NCI-H1930 (cell line): ENCODE measurements at places on chromosomes 6 and 20.

DNA sequence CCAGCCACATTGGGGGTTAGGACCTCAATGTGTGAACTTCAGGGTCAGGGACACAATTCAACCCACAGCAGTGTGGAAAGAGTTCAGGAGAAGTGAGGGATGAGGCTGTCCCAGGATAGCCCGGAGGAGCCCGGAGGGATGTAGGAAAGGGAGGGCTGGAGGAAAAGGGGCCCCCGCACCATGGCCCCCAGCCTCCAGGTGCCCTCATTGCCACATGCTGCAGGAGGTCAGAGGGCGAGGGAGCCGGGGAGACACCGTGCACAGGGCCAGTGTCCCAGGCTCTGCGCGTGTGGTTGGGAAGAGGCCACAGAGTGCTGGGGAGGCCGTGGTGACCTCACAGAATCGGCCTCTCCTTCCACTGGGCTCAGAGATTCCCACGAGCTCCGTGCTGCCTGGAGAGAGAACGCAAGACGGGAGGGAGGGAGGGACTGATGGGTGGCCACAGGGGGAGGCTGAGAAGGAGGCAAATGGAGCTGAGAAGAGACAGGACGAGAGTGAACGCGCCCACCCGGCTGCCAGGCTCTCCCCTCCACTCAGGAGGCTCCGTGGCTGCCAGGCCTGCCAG lies 215.1 kb downstream of the DLL1 start:
- no peak for DNase-seq

GRCh38 chr20:47272893-47273590 lies 83.5 kb downstream of the ZMYND8 start:
- peak; percentile 69 for DNase-seq

DNA sequence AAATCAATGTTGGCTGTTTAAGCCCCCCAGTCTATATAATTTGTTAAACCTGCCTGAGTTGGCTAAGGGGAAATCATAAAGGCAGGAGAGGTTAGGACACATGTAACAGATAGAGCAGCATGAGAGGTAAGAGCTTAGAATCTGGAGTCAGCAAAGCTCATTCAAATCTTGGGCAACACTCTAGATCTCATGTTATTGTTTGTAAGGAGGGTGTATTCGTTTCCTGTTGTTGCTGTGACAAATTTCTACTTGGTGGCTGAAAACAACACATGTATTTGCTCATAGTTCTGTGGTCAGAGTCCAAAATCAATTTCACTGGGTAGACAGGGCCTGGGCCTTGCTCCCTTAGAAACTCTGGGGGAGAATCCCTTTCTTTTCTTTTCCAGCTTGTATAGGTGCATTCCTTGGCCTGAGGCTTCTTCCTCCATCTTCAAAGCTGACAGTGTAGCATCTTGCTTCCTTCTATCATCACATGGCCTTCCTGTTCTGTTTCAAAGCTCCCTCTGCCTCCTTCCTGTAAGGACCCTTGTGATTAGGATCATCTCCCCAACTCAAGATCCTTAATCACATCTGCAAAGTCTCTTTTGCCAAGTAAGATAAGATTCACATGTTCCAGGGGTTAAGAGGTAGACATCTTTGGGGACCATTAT lies 4.4 kb downstream of the LY86 start:
- no peak for DNase-seq

DNA sequence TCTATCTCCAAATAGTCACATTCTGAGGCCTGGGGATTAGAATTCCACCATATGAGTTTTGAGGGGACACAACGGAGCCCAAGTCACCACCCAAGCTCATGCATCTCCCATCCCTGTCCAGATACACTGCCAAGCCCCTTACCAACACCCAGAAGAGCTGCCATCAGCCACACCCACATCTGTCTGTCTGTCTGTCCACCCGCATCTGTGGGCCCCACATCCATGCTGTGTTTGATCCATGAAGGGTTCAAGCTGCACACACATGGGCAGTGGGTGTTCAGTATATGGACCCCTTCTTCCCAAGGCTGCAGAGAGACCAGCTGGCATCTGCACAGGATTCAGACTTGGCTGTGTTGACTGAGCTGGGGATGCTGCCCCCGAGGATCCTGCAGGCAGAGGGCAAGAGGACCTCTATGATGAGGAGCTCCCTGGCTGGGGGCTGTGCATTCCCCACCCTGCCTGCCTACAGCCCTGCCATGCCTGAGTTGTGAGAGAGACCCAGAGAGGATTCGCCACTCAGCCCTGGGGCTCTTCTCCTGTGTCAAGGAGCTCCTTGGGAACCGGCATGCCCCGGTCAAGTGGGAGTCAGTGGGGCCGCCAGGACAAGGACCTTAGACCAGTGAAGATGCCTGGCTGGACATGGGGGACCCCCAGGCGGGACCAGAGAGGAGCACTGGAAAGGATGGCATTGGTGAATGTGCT lies 206.4 kb downstream of the SYNDIG1 start:
- no peak for DNase-seq

GRCh38 chr6:131112249-131112648 lies 23.0 kb upstream of the AKAP7 start:
- DNase-seq, result no peak
